Right lobe of liver (tissue), 6 donors: ENCODE measurements at places on chromosomes 4 and X. TPM values are rescaled to one million over a fixed set of nuclear protein-coding genes. Genes with fewer than 3 reads are reported as not detected.

DNA sequence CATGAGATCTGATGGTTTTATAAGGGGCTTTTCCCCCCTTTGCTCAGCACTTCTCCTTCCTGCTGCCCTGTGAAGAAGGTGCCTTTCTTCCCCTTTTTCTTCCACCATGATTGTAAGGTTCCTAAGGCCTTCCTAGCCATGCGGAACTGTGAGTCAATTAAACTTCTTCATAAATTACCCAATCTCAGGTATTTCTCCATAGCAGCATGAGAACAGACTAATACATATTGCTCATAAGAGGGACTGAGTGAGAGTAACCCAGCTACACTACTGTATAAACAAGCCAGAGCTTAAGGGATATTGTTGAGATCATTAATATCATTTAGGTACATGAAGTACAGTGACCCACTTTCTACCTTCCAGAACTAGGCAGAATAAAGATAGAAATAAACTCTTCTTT is 102.9 kb downstream of the TEX13A start:
- no peak overlapping the region for H3K4me3 ChIP-seq
- no peaks in the 10 kb centered on the region for H3K27me3 ChIP-seq
- no peak for DNase-seq
- H3K4me1 ChIP-seq: no peaks in the 10 kb centered on the region
- H3K27ac ChIP-seq: no peak overlapping the region

POF1B gene
- total RNA-seq: 0.19 TPM

DNA sequence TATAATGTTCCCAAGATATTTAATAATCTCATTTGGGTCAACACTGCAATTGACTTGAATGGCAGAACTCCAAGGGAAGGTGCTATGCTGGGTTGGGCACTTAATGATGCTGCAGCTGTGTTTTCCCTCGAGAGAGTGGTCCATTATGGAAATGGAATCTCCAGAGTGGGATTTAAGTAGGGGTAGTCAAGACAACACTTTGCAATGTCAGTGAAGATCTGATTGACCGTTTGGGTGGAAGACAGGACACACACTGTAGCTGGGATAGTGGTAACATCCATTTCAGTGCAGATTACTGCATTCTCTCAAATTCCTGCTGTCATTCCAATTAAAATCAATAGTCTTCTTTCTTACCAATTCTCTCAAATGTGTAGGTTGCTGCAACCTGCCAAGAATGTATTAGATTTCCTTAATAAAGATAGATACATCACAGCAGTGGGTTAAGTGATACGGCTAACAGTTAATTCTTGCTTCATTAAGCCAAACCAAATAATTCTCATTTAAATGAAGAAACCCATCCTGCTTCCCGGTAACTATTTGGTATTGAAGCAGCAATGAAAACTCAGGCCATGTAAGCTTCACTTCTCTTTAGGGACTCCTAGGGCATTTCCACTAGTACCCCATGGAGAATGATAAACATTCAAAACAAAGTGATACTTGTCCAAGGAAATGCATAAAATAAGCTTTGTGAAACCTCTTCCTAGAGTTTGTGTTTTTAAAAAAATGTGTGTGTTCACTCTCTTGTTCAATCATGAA is 40.5 kb upstream of the RASGEF1B start:
- no peak overlapping the region for H3K27ac ChIP-seq
- H3K27me3 ChIP-seq: no peaks in the 10 kb centered on the region
- no peaks in the 10 kb centered on the region for H3K36me3 ChIP-seq
- no peak for DNase-seq

GRCh38 chr4:80387390-80388283 is 52.1 kb downstream of the CFAP299 start:
- no peak overlapping the region for H3K4me3 ChIP-seq
- no peaks in the 10 kb centered on the region for H3K36me3 ChIP-seq
- H3K4me1 ChIP-seq: no peaks in the 10 kb centered on the region
- DNase-seq: no peak
- no peaks in the 10 kb centered on the region for H3K27me3 ChIP-seq

- H3K27ac ChIP-seq: no peak overlapping the region
- H3K36me3 ChIP-seq: no peaks in the 10 kb centered on the region
- no peaks in the 10 kb centered on the region for H3K27me3 ChIP-seq
- no peak overlapping the region for H3K4me3 ChIP-seq
These were observed 20.8 kb upstream of the AREG start for GRCh38 chr4:74424111-74424510.

DNA sequence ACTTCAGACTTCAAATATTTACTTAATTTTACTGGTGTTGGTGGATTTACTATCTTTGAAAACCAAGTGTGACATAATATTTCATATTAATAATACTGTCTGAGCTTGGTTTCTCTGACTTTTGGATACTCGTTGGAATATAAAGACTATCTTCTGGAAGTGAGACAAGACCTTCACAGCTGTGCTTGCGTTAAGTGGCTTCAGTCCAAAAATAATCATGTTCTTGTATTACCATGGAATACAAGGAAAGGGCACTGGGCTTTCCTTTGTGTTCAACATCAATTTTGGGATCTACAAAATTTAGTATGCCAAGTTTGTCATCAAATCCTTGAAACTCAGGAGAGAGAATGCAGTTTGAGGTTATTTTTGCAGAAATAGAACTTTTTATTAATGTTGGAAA is 712.4 kb upstream of the LCORL start:
- no peak overlapping the region for H3K4me3 ChIP-seq
- H3K4me1 ChIP-seq: no peaks in the 10 kb centered on the region
- no peak overlapping the region for H3K27ac ChIP-seq
- H3K36me3 ChIP-seq: no peaks in the 10 kb centered on the region
- no peak for DNase-seq
- no peaks in the 10 kb centered on the region for H3K27me3 ChIP-seq

LPAR4 gene
- not detected for total RNA-seq

GRCh38 chr4:147830987-147831386 is 99.1 kb downstream of the ARHGAP10 start:
- peak overlapping the region; percentile 9 for H3K27ac ChIP-seq
- DNase-seq: no peak
- H3K4me1 ChIP-seq: no peaks in the 10 kb centered on the region
- no peak overlapping the region for H3K4me3 ChIP-seq
- H3K27me3 ChIP-seq: no peaks in the 10 kb centered on the region

ZCCHC18 gene
- total RNA-seq: not detected

FGFR3 gene
- 28.5 TPM for total RNA-seq

GRCh38 chrX:38717871-38718270 is 83.4 kb upstream of the MID1IP1 start:
- H3K27me3 ChIP-seq: no peaks in the 10 kb centered on the region
- no peaks in the 10 kb centered on the region for H3K36me3 ChIP-seq
- H3K4me1 ChIP-seq: no peaks in the 10 kb centered on the region
- DNase-seq: no peak

GRCh38 chrX:3379111-3379510 is 32.7 kb upstream of the MXRA5 start:
- no peak overlapping the region for H3K27ac ChIP-seq
- no peak overlapping the region for H3K4me3 ChIP-seq
- DNase-seq: no peak
- no peaks in the 10 kb centered on the region for H3K36me3 ChIP-seq

- H3K4me1 ChIP-seq: no peaks in the 10 kb centered on the region
- no peak overlapping the region for H3K4me3 ChIP-seq
- no peak for DNase-seq
- H3K36me3 ChIP-seq: no peaks in the 10 kb centered on the region
- H3K27me3 ChIP-seq: no peaks in the 10 kb centered on the region
- H3K27ac ChIP-seq: no peak overlapping the region
These were observed 46.1 kb downstream of the SLIT2 start for GRCh38 chr4:20297783-20298182.

GRCh38 chr4:182074139-182074538 is 169.1 kb upstream of the TENM3 start:
- DNase-seq: no peak
- H3K27me3 ChIP-seq: no peaks in the 10 kb centered on the region
- H3K4me1 ChIP-seq: no peaks in the 10 kb centered on the region
- H3K4me3 ChIP-seq: no peak overlapping the region
- no peaks in the 10 kb centered on the region for H3K36me3 ChIP-seq

DNA sequence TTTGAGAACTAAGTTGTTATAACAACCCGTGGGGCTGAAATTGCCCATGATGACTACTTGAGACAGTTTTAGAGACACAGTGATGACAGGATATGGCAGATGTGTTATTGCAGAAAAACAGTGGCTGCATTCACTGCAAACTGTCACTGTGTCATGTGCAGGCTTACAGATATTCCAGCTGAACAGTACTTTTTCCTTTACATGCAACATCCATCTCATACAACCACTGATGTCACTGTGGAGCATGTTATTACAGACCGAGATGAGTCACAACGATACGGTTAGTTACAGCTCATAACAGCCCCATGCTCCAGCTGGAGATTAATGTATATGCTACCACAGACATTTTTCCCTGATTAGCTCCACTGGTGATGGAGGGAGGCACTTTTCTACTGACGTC is 207.4 kb downstream of the TMA16 start:
- no peaks in the 10 kb centered on the region for H3K27me3 ChIP-seq
- no peaks in the 10 kb centered on the region for H3K4me1 ChIP-seq
- DNase-seq: no peak
- no peak overlapping the region for H3K4me3 ChIP-seq
- H3K27ac ChIP-seq: no peak overlapping the region

GRCh38 chrX:78513971-78514738 is 145.0 kb downstream of the RTL3 start:
- H3K36me3 ChIP-seq: no peaks in the 10 kb centered on the region
- H3K4me3 ChIP-seq: no peak overlapping the region
- no peak overlapping the region for H3K27ac ChIP-seq
- DNase-seq: no peak
- no peaks in the 10 kb centered on the region for H3K27me3 ChIP-seq

- no peaks in the 10 kb centered on the region for H3K27me3 ChIP-seq
- no peak overlapping the region for H3K27ac ChIP-seq
- H3K4me3 ChIP-seq: no peak overlapping the region
- H3K36me3 ChIP-seq: no peaks in the 10 kb centered on the region
- DNase-seq: no peak
These were observed 4.1 kb upstream of the SCRG1 start for GRCh38 chr4:173403051-173403450.

GRCh38 chr4:98928131-98928504 is 815 bp downstream of the EIF4E start:
- H3K27me3 ChIP-seq: no peaks in the 10 kb centered on the region
- H3K4me1 ChIP-seq: peaks cover 6% of the 10 kb centered on the region
- H3K27ac ChIP-seq: peak overlapping the region; percentile 81
- no peaks in the 10 kb centered on the region for H3K36me3 ChIP-seq

GRCh38 chr4:54390670-54391069 is 161.6 kb downstream of the PDGFRA start:
- no peak for DNase-seq
- no peak overlapping the region for H3K4me3 ChIP-seq
- H3K27me3 ChIP-seq: no peaks in the 10 kb centered on the region
- H3K4me1 ChIP-seq: no peaks in the 10 kb centered on the region
- no peak overlapping the region for H3K27ac ChIP-seq
- H3K36me3 ChIP-seq: no peaks in the 10 kb centered on the region

DNA sequence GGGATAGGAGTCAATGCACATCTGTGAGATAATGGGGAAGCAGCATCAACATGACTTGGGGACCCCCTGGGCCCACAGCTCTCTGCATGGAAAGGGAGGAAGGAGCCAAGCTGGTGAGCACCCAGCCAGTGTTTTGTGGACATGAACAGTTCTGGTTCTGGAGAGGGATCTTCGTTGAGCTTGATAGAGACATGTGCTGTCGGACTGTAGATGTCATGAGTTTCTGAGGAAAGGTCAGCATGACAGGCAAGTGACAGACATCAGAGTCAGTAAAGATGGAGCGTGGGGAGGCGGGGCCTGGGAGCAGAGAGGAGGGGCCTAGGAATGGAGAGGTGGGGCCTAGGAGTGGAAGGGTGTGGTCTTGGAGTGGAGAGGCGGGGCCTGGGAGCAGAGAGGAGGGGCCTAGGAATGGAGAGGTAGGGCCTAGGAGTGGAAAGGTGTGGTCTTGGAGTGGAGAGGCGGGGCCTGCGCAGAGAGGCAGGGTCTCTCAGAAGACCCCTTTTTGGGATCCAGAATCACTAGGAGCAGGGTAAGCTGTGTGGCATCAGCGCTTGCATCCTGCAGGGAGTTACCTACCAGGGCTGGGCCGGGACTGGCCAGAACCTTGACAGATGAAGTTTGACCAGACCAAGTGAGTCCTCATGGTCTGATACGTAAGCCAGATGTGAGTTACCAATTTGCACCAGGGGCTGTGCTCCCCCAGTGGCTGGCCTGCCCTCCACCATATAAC is 33.7 kb downstream of the PIGG start:
- DNase-seq: no peak
- H3K27ac ChIP-seq: no peak overlapping the region
- H3K36me3 ChIP-seq: no peaks in the 10 kb centered on the region
- H3K4me1 ChIP-seq: no peaks in the 10 kb centered on the region

DNA sequence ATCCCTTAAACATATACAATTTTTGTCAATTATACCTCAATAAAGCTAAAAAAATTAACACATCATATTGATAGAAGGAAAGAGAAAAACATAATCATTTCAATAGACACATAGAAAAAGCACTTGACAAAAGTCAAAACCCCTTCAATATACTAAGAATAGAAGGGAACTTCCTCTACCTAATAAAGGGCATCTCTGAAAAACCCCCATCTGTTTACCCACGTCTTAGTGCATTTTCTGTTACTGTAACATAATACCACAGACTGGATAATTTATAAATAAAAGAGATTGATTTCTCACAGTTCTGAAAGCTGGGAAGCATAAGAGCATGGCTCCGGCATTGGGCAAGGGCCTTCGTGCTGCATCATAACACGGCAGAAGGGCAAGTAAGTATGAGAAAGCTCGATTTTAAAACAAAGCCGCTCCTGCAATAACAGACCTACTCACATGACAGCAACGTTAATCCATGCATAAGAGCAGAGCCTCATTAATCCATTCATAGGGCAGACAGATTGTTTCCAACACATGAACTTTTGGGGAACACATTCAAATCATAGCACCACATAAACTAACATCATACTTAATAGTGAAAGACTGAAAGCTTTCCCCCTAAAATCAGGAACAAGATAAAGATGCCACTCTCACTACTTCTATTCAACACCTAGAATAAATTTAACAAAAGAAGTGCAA is 15.7 kb downstream of the STEEP1 start:
- no peak overlapping the region for H3K27ac ChIP-seq
- no peak overlapping the region for H3K4me3 ChIP-seq
- no peaks in the 10 kb centered on the region for H3K27me3 ChIP-seq
- no peak for DNase-seq

HTN3 gene
- not detected for total RNA-seq

DNA sequence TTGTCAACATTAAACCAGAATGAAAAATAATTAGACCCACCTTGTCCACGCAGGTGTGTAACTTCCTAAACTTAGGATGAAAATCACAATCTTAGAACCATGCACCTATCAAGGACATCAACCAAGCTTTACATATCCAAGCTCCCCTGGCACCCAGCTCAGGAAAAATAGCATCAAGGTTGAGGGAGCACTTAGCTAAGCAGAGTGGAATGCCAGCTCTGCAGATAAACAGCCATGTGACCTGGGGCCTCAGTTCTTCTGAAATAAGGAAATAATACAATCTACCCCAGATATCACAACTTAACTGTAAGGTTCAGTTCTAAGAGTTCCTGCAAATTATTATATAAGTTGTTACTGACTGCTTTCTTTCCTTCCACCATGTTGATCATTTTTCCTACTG is 64.7 kb downstream of the DHX15 start:
- H3K36me3 ChIP-seq: no peaks in the 10 kb centered on the region
- no peak overlapping the region for H3K27ac ChIP-seq
- no peaks in the 10 kb centered on the region for H3K27me3 ChIP-seq
- no peak overlapping the region for H3K4me3 ChIP-seq

AFM gene
- total RNA-seq: 188 TPM

P2RY8 gene
- total RNA-seq: 0.42 TPM
